Astrocyte of the spinal cord (primary cell): ENCODE measurements at places on chromosomes 1 and 21.

DNA sequence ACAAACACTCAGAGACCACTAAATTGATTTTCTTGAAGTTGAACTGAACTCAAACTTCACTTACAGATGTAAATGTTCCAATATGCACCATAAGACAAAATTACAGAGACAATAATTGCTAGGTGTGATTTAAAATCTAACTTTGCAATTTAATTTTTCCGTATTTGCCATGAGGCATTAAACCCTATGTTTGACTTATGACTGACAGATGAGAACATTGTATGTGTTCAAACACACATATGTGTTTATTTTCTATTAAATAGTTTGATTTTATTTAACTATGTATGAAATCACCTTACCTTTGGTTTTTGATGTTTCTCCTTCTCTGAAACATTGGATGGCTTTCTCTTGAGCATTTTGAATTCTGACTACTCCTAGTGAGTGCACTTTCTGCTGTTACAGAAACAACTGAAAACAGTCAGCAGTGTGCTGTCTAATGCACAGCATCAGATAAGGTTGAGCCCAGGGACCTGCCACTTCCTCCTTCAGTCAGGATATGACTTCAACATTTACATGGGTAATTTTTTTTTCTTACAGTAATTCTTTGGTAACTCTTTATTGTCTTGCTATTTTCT is at the start of gene SAMSN1:
TSS of gene SAMSN1 (minus strand) at position 410 of the 575 bp plus-strand sequence. CDS start at position 356, 54 bp downstream.
- no peak for DNase-seq

DNA sequence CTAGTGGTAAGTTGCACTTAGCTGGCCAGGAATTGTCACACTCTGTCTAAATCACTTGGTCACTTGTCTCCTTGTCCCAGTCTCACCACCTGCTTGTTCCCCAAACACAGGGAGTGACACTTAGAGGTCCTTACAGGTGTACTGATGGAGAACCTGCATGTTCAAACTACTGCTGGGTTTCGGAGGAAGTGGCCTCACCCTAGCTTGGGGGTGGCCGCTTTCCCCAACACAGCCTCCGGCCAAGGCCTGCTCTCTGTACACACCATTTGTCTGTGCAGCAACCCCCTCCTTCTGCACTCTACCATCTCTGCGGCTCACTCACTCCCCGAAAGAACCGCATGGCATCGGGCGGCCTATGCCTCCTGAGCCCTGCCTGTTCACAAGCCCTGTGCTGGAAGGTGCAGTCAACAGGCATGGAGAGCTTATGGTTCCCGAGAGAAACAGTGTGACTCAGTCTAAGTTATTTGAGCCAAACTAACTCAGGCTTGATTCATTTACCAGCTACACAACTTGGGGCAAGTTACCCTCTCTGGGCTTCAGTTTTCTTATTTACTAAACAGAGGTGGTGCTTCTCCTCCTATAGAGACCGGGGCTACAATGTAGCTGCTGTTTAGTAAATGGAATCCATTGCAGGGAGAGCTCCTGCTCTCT is 10.5 kb upstream of the SPRR4 start:
- DNase-seq = no peak

DNA sequence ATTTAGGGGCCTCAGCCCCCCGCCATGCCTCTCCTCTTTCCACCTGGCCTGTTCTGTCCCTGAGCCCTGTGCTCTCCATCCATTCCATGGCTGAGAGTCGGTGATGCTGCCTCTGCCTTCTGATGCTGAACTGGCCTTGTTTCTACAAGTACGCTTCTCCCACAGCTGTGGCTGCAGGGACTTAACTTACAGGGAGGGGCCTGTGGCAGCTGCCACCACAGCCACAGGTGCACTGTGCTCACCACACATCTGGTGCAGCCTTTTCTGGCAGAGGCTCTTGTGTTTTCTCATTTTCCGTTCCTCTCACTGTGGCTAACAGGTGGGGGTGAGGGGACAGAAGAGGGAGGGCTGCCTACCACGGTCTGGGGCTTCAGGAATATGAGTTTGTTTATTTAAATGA is 4.2 kb downstream of the FMO1 start:
- DNase-seq = no peak

DNA sequence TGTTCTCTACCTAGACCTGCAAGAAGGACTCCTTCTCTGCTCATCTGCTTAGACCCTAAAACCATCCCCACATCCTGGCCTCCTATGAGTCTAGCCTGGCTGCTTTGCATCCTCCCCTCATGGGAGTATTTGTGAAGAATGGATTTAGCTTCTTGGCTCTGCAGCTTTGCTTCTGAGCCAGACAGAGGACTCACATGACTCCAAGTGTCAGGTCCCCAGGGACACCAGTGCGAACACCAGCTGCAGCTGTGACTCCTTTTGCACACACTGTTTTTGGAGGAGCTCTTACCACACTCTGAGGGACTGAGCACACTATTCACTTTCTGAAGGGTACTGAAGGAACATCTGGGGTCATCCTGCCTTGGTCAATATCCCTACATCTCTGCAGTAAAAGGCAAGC is 131.8 kb upstream of the SGIP1 start:
- no peak for DNase-seq

DNA sequence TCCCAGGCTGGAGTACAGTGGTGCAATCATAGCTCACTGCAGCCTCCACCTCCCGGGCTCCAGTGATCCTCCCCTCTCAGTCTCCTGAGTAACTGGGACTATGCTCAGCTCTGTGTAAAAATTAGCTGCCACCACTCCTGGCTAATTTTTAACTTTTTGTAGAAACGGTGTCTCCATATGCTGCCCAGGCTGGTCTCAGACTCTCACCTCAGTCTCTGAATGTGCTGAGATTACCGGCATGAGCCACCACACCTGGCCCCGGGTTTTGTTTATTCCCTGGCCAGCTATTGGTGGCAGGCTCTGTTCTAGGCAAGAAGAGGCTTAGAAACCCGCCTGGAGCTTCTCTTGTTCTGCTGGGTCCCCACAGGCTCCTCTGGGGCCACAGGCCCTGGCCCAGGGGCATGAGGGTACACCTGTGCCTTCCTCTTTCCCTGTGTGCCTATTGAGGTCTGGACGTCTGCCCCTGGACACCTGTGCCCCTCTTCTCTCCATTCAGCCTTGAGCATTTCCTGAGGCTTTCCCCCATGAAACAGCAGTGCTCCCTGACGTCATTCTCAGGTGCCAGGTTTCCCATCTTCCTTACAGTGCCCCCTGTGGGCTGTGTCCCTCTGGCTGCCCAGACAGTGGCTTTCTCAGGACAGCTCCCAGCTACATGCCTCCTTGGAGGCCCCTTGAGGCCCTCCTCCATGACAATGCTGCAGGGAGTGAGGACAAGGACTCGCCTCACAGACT is 57.5 kb downstream of the PCP4 start:
- DNase-seq = no peak

- DNase-seq = no peak
Observed at GRCh38 chr1:183303901-183304300, 114.3 kb downstream of the NMNAT2 start.

- DNase-seq = no peak
Observed at GRCh38 chr1:89839516-89839915, 18.7 kb downstream of the LRRC8D start.

GRCh38 chr1:224067207-224067606 is 46.7 kb upstream of the FBXO28 start:
- no peak for DNase-seq

GRCh38 chr1:165162671-165163241 is 193.8 kb downstream of the LMX1A start:
- DNase-seq = no peak

GRCh38 chr1:191609305-191609704 is 549.0 kb upstream of the RGS18 start:
- DNase-seq = no peak

DNA sequence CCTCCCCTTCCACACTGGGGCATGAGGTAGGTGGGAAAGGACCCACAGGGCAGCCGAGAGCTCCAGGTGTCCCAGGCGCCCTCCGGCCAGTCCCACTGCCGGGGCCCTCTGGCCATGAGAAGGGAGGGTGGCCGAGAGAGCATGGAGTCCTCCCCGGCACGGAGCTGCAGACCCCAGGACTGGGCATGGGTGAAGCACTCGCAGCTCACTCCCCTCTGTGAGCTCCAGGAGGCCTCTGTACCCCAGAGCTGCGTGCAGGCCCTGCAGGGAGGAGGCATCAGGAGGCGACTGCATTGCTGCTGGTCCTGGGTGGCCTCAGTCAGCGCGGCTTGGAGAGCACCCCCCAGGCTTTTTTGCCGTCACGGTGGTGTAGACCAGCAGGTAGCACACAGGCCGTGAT is 80.1 kb upstream of the TTC34 start:
- DNase-seq = no peak

- DNase-seq = no peak
Observed at GRCh38 chr1:53088616-53089300, 26.7 kb downstream of the PODN start.

DNA sequence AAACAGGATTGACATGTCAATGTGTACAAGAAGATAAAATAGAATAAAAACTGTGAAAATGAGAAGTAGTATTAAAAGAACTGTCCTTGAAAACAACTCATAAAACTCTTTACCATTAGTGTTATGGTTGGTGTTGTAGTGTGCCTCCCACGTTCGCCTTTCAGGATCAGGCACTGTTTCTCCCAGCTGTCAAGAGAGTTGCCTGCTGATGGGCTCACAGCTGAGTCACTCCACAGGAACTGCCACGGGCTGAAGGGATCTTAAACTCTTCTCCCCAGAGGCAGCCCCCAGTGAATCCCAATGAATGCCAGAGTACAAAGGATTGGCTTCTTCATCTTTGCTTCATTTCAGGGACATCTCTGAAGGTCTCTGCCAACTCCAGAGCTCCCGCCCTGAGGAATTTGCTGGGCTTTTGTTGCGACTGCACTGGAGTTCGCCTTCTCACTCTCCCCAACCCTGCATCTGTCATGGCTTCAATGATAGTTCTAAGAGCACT is 119.6 kb downstream of the ADGRL2 start:
- peak; percentile 52 for DNase-seq

GRCh38 chr1:28378906-28379305 is 9.4 kb downstream of the PHACTR4 start:
- DNase-seq = no peak

GRCh38 chr1:172393354-172393753 is 27.1 kb upstream of the C1orf105 start:
- no peak for DNase-seq

GRCh38 chr1:181809991-181810545 is 251.4 kb downstream of the ZNF648 start:
- DNase-seq = no peak

- peak; percentile 51 for DNase-seq
Observed at GRCh38 chr1:43238085-43238484, 31.7 kb upstream of the TMEM125 start.

- no peak for DNase-seq
Observed at GRCh38 chr1:47624531-47624930, 186.7 kb downstream of the FOXD2 start.

- DNase-seq = no peak
Observed at GRCh38 chr1:226287587-226287986, 21.4 kb downstream of the LIN9 start.
